ENCODE measurements at places on chromosomes 6 and 20.

GRCh38 chr20:35297155-35297554, 4.9 kb upstream of the FAM83C start:
- no peak for DNase-seq

GRCh38 chr6:150418827-150419594, 50.2 kb downstream of the IYD start:
- no peak for DNase-seq

DNA sequence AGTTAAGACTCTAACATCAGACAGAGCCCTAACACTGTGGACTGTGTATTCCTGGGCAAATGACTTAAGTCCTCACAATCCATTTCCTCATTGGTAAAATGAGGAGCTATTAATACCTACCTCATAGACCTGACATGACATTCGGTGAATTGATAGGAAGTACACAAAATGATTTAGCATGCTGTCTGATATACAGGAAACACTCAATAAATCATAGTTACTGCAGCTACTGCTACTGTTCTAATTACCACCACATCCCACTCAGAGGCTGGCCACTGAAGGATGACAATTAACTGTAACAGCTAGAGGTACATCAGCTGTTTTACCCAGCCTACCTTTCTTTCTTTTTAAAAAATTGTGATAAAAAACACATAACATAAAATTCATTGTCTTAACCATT, 87.7 kb downstream of the PLCG1 start:
- DNase-seq, result no peak

- no peak for DNase-seq
Observed at GRCh38 chr6:28207510-28208110, 17.5 kb upstream of the ZSCAN9 start.

- no peak for DNase-seq
Observed at GRCh38 chr6:128482642-128483041, 37.8 kb downstream of the PTPRK start.

- DNase-seq, result no peak
Observed at GRCh38 chr6:136410201-136411024, 120.8 kb upstream of the BCLAF1 start.

DNA sequence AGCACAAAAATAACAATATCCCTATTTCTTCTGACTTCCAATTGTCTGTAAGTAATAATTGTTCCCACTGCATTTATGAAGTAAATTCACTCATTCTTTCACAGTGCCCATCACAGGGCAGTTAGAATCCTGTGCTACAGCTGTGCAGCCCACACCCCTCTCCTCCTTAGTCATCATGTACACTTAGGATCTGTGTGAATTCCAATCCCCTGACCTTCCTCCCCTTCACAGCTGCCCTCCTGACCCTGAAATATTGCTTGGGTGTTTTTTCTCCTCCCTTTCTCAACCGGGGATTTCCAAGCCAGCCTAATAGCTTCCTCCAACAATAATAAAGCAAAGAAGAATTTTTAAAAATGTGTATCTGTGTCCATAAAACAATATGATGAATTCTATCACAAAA, 91.5 kb upstream of the BEND6 start:
- DNase-seq, result no peak

DNA sequence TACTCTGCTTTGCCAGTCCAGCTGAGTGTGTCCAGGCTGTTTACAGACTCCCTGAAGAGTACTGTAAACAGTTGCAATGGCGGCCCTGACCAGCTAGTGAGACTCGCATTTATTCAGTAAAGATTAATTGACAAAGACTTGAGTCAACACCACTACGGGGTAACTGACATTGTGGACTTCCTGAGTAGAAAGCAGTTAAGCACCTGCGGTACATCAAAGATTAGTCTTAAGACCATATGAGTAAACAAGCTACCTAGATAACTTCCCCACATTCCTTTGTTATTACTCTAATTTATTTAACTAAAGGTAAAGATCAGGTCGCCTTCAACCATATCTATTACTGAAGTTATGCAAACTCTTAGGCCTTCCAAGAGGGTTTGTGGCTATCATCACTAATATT, 12.6 kb downstream of the VPS52 start:
- DNase-seq, result no peak

DNA sequence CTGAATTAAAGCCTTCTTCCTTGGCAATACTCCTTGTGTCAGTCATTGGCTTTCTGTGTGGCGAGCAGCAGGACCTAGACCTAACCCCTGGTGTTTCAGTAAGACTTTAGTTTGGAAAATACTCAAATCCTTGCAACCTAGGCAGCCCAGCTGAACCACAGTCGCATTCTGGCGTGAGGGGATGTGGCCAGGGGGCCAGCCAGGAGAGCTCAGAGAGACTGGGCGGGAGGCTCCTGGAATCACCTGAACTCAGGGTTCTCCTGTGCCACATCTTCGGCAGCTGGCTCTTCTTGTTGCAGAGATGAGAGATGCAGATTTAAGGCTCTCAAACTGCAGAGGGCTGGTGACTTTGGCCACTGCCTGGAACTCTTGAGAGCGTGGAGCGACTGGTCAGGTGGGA, 102.7 kb downstream of the SYNDIG1 start:
- DNase-seq, result no peak

DNA sequence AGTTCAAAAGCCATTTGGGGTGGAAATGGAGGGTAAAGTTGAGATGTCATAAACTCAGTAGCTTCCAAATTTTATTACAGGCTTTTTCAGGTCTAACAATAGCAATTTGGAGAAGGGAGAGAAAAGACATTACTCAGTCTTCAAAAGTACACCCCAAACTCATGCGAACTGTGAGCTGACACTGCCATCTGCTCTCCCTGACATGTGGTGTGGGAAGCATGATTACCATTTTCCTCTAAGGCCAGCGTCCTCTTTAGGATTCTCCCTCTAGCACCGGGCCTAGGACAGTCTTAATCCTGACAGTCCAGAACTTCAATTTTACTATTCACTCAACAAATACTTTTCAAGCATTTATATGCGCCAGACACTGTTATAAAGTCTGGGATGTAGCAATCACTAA, 536.0 kb upstream of the JARID2 start:
- DNase-seq, result no peak

DNA sequence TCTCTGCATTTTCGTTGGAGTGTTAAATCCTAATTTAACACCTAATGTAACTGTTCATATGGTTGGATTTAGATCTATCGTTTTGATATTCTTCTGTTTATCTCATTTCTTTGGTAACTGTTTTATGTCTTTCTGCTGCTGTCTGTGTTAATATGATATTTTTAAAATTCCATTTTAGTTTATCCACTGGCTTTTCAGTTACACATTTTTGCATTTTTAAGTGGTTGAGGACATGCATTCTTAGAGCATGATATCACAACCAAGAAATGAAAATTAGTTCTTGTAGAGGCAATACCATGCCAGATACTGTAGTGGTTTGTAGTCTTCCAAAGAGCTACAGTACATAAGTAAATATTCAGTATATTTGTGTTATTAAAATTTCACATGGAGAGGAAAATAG, 58.6 kb downstream of the LIN28B start:
- no peak for DNase-seq

DNA sequence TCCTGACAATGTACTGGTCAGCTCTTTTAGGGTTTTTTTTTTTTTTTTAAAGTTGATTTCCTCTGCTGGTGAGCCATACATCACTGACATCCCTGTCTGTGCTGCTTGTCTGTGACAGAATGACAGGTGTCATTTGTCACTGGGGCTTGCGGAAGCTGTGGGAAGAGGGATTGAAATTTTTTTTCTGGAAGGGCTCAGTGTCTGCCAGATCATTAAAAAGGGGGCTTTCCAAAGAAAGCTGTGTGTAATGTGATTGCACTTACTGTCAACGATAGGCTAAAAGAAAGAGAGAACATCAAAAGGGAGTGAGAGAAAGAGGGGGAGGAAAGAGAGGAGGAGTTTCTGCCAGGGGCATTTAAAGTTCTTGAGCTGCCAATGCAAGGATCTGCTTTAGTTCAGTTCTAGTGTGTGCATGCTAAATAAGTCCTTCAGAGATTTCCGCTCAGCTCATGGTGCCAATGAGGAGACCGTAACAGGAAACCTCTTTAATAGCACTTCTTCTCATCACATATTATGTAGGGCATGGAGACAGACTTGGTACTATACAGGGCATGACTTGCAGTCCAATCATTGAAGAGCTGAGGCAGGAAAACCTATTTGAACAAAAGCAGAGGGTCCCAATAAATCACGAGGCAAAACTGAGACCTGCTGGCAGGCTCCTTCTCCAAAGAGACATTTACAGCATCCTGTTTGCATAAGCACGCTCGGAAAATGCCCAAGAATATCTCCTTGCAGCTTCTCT, 177.2 kb downstream of the TSHZ2 start:
- DNase-seq, result no peak

GRCh38 chr6:136720045-136720770, 72.1 kb downstream of the MAP3K5 start:
- no peak for DNase-seq

DNA sequence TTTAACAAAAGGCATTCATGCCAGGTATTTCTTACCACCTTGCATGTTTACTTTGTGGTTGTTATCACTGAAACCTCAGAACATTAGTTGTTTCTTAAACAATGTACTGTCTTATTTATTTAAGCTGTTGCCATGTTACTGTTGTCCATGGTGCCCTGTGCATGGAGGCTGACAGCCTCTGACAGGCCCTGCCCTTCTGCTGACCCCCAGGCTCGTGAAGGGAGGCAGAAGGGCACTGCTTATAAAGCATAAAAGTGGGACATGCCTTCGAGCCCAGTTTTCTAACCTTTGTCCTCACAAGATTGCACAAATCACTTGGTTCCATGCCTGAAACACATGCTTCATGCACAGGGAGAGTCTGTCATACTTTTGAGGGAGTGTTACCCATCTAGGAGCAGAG, 46.7 kb upstream of the CLIC5 start:
- DNase-seq, result no peak

DNA sequence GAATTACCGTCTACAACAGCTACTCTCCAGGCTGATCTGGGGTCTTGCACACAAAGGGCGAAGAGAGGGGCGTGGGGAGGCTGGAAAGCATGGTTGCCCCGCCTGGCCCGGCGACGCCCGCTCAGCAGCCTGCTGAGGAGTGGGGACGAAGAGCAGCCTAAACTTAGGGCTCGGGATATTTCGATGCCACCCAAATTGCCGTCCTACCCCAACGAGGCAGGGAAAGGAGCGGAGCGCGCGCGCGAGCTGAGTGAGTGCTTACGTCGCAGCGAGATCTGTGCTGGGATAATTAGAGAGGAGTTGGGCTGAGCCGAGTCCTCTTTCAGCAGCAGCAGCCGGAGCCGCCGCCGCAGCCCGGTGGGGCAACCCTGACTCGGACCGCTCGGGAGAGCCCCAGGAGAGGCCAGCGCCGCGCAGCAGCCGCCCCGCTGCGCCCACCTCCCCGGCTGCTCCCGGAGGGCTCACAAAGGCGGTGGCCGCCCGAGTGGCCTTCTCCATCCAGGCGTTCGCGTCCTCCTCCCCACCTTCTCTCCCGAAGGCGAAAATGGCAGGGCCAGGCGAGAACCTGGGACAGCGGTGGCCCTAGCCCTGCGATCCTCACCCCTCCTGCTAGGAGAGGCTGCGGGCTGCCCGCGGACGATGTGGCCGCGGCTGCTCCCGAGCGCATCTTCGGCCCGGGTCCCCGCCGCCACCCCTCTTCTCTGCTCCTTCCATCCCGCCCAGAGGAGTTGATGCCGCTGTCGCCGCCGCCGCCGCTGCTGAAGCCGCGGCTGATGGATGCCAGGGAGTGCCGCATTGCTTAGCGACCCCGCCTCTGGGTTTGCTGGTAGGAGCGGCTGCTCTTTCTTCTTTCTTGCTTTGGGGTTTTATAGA, at the start of gene CLVS2:
Gene CLVS2, plus strand, starts transcription at position 315 of the 873 bp plus-strand sequence. CDS start 1,543 bp downstream, outside the sequence.
- no peak for DNase-seq

DNA sequence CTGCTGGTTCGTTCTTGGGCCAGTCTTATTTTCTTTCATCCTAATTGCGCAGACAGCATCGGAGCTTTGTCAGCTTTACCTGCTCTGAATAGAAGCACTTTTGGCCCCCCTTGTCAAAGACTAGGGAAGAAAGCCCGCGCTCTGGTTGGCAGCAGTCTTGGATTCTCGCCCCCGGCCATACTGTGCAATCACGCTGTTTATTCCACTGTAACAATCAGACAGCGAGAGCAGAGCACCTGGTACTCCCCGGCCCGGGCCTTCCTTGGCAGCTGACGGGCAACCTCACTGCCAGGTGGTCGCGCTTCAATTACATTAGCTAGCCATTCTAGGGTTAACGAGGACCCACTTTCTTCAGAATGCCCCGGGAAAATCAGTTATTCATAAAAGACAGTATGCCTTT, 72.6 kb downstream of the INSM1 start:
- no peak for DNase-seq

- DNase-seq, result no peak
Observed at GRCh38 chr6:40146902-40147301, 212.6 kb upstream of the MOCS1 start.

GRCh38 chr6:78593898-78594667, 273.3 kb upstream of the IRAK1BP1 start:
- no peak for DNase-seq

GRCh38 chr6:139790527-139790926, 416.1 kb upstream of the CITED2 start:
- no peak for DNase-seq

DNA sequence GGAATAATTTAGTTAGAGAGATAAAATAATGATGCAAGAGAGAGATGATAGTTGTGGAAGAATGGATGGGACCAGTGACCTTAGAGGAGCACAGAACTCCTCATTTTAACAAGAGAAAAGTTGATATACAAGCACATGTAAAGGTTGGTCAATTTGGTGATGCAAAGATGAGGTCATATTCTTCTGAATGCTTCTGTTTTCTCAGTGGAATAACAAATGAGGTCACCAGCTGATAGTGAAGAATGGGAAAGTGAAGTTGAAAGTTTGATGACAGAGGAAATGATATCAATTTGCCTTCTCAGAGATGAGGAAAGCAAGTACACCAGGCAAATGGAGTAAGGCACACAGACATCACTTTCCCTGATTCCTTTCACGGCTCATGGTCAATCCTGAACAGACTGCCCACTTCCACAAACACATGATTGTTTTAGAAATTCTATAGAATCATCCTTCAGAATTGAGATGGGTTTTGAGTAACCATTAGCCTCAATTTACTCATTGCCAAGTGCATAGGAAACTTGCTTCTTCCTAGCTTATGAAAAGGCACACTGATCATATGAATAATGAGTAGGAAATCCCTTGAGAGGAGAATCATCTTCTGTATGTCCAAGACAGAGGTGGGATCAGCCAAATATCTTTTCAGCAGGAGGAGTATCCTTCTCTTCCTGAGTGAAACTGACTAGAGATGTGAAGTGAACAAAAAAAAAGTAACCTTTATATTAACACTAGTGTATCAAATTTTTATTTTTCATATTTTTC, 82.4 kb upstream of the TCF21 start:
- no peak for DNase-seq

GRCh38 chr6:21937466-21937865, 343.9 kb downstream of the SOX4 start:
- no peak for DNase-seq

GRCh38 chr6:84314377-84314898, 87.0 kb upstream of the CEP162 start:
- DNase-seq, result no peak

GRCh38 chr20:53768329-53768728, 174.7 kb upstream of the ZNF217 start:
- no peak for DNase-seq

DNA sequence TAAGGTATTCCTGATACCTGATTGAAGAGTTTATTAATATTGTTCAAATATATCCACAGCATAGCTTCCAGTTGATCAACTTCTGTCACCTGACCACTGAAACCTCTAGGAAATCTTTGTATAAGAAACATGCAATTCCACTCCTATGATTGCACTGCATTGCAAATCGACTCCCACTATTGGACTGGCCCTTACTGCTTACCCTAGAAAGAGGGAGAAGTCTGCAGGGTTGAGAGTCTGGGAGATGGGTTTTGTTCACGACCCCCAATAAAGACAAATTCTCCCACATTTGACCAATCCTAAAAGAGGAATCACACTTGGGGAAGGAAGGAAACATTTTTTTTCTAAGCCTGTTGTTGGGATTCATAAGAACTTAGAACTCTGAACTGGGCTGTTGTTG, 43.7 kb downstream of the TNFRSF21 start:
- no peak for DNase-seq

Data from caudate nucleus (tissue), 63 donors.